ENCODE measurements at places on chromosomes 16 and 17. TPM values are rescaled to one million over a fixed set of nuclear protein-coding genes. Genes with fewer than 3 reads are reported as not detected.

GRCh38 chr16:82621781-82622180 is 5.0 kb upstream of the CDH13 start:
- peaks cover 5% of the 10 kb centered on the region for H3K4me1 ChIP-seq

DNA sequence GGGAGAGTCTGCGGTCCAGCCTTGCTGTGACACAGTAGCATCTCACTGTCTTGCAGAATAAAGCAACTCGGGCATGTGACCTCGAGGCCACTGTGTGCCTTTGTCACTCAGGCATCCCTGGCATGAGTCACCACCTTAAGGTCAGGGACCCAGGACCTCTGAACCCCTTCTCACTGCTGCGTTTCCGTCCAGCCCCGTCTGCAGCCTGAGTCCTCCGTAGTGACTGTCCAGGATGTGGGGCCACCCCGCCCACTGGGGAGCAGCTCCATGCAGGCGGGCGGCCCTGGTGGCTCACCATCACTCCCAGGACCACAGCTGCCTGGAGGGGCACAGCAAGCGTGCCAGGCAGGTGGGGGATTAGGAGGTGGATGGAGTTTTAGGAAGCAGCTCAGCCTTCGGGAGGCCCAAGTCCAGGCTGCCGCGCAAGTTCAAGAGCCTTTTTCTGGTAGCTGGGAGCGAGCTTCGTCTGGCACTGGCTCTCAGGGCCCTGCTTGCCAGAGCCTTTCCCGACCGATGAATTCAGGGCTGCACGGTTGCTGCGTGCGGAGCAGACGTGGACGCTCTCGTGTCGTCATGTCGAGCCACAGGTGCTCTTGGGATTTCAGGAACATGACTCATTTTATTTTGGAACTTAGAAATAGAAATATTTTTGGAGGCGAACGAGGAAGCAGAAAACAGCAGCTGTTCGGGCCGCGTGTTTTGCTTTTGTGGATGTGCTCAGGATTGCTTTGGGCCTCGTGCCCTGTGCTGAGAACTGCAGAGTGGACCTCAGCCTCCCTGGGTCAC is 16.8 kb downstream of the KCTD5 start:
- H3K4me3 ChIP-seq: no peak overlapping the region
- H3K36me3 ChIP-seq: peaks cover 71% of the 10 kb centered on the region
- no peaks in the 10 kb centered on the region for H3K27me3 ChIP-seq
- H3K27ac ChIP-seq: no peak overlapping the region

DNA sequence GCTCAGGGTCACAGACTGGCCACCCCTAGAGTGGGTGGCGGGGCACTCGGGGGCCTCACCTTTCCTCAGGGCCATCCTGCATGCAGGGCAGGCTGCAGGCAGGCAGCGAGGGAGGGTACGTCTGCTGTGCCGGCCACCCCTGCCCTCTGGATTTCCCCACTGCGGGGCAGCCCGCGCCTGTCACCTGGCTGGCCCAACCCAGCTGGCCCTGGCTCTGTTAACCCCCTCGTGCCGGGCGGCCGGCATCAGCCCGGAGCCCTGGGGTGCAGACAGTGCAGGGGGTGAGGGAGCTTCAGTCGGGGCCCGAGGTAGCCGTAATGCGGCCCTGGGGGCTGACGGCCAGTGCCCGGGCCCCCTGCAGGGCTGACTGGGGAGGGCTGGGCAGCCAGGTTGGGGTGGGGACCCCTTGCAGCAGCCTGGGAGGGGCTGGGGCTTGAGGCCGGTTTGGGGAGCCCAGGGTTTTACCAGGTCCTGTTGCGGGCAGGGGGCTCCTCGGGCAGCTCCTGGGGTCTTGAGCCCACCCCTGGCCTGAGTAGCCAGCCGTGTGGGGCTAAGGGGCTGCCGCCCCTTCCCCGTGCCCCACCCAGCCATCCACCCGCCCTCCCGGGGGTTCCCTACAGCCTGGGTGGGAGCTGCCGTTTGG is at the start of gene IGFALS:
TSS of gene IGFALS (minus strand) at position 128 of the 643 bp plus-strand sequence. CDS start at position 75, 53 bp downstream.
- DNase-seq: no peak
- no peaks in the 10 kb centered on the region for H3K27me3 ChIP-seq
- no peak within 1 kb of the TSS for H3K27ac ChIP-seq
- peaks cover 12% of the 10 kb centered on the region for H3K4me1 ChIP-seq
- peaks cover 30% of the 10 kb centered on the region for H3K36me3 ChIP-seq

DNA sequence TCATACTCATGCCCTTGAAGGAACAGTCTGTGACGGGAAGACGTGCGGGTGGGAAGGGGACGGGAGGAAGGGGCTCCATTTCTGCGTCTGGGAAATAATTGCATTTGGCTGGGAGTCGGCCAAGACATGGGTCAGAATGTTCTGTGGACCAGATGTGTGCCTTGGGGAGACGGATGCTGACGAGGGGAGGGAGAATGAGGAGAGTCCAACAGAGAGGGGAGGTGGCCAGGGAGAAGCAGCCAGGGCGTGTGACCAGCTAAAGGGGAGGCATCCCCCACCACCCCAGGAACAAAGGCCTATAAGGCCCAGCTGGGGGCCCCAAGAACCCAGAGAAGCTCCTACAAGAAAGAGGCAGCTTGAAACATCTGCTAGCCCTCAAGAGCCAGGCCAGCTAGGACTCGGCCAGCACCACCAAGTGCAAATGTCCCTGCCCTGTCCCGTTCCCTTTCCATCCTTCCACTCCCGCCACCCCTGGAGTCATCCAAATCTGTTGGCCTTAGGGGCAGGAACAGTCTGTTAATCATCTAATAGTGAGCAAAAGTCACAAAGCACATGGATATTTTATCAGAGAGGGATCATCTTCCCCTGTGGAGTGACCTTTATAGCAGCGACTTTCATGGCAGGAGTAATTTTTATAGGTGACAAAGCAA is 42.5 kb upstream of the BCO1 start:
- no peaks in the 10 kb centered on the region for H3K36me3 ChIP-seq
- H3K27ac ChIP-seq: no peak overlapping the region
- H3K4me3 ChIP-seq: no peak overlapping the region
- peak; percentile 34 for DNase-seq

DNA sequence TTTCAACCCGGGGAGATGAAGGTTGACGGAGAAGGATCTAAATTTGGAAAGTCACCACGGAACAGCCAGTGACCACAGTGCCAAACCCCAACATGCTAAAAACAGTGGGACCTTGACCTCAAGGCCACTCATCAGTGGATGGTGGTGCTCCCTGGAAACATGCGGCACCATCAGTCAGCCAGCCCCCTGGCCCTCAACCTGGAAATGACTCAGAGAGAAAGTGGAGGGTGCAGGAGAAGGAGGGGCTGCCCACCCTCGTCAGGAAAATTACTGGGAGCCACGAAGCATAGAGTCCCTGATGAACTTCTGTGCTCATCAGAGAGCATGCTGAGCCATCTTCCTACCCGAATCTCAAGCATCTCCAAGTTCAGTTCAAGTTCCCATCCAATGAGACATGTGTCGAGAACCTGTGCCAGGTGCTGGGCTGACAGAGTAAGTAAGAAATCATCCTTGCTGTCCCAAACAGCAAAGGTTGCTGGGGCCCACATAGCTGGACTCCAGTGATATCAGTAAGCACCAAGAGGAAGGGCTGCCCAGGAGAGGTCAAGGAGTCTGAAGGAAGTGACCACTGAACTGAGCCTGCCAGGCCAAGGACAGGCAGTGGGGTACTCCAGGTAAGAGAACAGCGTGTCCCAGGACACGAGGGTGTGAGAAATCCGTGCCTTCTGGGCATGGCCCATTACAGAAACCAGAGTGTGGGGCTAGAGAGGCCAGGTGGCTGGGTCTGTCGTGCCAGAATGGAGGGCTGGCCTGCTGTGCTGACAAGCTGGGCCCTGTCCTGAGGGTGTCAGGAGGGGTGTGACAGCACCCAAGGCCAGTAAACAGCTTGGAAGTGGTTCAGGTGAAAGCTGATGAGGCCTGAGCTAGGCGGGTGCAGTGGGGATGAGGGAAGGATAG is 5.2 kb downstream of the PECAM1 start:
- H3K27ac ChIP-seq: peak overlapping the region; percentile 53
- no peaks in the 10 kb centered on the region for H3K27me3 ChIP-seq
- H3K4me3 ChIP-seq: no peak overlapping the region
- no peaks in the 10 kb centered on the region for H3K36me3 ChIP-seq

NXPH3 gene
- total RNA-seq: 1.5 TPM

DEXI gene
- total RNA-seq: 50.4 TPM

Data from muscle of leg (tissue), 16 donors.